Memory B cell (primary cell): ENCODE measurements at places on chromosomes 4 and X.

DNA sequence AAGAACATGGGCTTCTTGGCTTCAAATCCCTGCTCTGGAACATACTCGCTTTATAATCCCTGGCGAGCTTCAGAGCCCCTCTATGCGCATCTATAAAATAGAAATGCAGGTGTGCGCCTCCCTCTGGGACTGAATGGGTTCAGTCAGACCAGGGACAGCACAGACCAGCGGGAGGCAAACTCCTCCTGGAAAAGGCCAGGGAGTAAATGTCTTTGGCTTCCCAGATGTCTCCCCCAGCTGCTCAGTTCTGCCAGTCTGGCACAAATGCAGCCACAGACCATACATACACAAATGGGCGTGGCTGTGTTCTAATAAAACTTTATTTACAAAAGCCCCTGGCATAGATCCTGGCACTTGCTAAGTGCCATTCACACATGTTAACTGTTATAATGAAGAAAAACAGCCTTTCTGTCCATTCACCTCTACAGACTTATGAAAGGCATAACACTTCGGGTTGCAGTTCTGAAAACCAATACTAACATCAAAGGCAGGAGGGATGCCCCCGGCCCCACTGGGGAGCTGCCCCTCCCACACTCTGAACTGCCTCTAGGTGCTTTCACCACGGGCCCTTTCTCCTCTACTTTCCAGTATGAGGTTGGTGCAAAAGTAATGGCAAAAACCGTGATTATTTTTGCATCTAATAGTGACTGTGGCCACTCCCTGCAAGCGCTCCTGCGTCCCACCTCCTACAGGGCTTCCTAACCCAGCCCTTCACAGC, 4.6 kb downstream of the JAKMIP1 start:
- no peak for DNase-seq

GRCh38 chr4:14835708-14836425, 166.4 kb upstream of the CPEB2 start:
- no peak for DNase-seq

DNA sequence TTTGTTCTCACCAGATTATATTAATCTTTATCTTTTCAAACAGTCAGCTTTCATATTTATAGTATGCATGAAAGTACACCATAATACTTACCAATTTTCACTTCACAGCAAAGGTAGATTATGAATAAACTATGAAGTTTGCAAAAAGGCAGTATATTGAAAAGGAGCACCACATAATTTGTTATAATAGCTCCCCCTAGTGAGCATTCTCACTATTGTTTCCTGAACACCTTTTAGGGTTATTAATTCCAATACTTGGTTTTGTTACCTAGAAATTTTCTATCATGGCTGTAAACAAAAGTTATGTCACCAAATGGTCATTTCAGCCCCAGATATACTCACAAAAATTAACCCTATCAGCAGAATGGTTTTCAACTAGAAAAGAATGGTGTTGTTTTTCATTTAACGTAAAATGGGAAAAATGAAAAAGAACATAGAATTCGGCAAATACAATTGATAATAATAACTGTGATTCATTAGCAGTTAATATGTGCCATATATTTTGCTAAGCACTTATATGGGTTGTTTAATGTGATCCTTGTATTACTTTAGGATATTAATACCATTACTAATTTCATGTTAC, 30.2 kb upstream of the NKX6-1 start:
- no peak for DNase-seq

DNA sequence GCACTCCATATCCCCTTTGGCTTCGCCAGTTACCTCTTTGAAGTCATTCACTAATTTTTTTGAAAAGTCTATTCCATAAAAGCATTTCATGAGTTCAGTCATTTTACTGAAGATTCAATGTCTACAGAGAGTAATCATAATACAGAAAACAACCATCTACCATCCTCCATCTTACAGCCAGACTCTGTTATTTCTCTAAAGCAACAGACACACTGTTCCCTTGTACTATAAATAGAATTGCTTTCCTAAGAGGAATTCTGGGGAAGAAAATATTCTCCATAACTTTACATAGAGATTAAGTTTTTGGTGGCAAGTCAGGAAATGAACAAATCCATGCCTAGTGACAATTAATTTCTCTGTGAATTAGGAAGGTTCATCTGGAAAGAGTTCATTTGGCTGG, 37.0 kb downstream of the XK start:
- DNase-seq, result no peak

DNA sequence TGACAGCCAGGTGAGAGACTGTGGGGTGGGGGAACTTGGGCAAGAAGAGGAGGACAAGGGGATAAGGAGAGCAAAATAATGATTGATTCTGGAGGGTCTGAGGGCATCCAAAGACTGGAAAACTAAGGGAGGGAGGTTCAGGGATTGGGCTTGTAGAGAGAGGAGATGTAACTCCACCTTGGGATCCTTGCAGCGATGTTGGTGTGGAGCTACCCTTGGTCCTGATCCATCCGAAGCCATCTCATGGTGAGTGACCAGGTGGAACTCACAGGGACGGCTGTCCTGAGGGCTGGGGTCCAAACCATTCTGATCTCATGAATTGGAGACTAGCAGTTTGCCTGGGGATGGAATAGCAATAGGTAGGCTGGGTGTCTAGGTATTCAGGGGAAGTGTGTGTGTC, 1.4 kb upstream of the RAB41 start:
- no peak for DNase-seq

GRCh38 chr4:95432466-95432865, 116.3 kb downstream of the UNC5C start:
- DNase-seq, result no peak
